ENCODE measurements at places on chromosomes 6 and 20.
A peak's percentile ranks its signal among the peaks of the same experiment; 100 is the strongest.

GRCh38 chr6:3455569-3456394 is 1.1 kb downstream of the SLC22A23 start:
- DNase-seq = peak; percentile 65

- no peak for DNase-seq
Measured at GRCh38 chr6:17536586-17536985, 63.5 kb upstream of the FAM8A1 start.

DNA sequence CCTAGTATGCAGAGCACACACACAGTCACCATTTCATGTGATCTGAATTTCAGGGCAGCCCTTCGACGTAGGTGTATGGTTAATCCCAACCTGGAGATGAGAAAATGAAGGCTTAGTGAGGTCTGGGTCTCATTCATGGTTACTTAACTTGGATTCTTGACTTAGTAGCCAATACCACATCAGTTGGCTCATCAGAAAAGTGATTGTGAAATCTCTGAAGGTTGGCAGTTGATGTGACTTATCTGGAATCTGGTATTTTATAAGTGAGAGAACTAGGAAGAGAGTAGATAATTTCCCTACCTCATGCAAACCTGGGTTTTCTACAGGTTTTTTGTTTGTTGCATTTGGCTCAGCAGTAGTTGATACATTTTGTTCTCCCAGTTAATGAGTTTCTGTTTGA is 123.7 kb downstream of the CCDC170 start:
- DNase-seq = no peak

DNA sequence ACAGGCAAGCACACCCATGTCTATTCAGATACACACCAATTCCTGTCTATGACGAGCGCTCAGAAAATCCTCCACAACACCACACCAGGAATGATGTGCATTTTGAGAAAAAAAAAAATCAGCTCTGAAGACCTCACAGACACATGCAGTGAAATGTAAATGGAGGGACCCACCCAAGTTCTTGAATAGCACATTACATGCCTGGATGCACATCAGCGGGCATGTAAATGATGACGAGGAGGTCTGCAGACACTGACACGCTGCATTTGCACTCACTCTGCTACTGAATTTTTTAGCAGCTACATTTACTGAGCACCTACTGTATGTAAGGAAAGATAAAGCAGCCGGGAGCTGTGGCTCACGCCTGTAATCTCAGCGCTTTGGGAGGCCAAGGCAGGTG is 14.7 kb downstream of the NRSN2 start:
- DNase-seq = no peak

DNA sequence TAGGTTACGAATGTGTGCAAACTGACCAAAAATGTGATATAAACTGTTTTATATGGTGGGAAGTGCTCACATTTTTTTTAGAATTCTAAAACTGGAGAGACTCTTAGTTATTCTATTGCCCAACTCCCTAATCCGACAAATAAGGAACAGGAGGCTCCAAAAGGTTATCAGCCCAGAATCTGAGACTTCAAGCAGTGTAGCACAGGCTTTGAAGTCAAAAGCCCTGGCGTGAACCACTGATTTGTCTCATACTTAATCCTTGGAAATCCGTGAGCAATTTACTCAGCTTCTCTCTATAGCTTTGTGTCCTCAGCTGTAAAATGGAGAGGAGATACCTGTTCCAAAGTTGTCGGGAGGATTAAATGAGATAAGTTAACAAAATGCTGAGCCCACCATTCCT is 368.8 kb upstream of the SASH1 start:
- DNase-seq = no peak

DNA sequence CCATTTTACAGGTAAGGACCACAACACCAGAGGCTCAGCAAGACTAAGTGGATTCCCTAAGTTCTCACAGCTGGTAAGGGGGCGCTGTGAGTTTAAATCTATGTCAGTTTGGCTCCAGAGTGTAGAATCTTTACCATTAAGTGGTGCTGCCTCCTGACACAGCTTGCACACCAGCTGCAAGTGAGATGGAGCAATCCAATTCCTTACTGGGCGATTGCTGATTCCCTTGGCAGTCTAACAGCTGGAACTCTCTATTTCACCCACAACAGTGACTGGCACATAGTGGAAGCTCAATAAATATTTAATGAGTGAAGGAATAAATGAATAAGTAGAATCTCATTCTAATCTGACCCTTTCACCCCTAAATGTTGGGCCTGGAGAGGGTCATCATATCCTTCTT is 176.7 kb downstream of the CLIC5 start:
- DNase-seq = no peak

DNA sequence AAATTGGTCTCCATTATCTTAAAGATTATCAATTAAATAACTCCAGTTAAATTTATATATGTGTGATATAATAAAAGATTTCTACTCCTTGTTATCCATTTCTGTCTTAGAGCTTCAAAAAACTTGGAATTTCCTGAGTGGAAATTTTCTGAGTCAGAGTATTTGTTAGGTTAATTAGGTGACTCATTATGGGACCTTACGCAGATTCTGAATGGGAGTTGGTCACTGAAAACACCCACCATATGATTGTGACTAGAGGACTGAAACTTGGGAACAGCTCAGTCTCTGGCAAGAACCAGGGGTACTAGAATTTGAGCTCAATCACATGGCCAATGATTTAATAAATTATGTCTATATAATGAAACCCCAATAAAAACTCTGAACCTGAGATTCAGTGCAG is 125.4 kb upstream of the HMGCLL1 start:
- DNase-seq = no peak

- peak; percentile 12 for DNase-seq
Measured at GRCh38 chr6:130020073-130020906, 1.9 kb downstream of the L3MBTL3 start.

DNA sequence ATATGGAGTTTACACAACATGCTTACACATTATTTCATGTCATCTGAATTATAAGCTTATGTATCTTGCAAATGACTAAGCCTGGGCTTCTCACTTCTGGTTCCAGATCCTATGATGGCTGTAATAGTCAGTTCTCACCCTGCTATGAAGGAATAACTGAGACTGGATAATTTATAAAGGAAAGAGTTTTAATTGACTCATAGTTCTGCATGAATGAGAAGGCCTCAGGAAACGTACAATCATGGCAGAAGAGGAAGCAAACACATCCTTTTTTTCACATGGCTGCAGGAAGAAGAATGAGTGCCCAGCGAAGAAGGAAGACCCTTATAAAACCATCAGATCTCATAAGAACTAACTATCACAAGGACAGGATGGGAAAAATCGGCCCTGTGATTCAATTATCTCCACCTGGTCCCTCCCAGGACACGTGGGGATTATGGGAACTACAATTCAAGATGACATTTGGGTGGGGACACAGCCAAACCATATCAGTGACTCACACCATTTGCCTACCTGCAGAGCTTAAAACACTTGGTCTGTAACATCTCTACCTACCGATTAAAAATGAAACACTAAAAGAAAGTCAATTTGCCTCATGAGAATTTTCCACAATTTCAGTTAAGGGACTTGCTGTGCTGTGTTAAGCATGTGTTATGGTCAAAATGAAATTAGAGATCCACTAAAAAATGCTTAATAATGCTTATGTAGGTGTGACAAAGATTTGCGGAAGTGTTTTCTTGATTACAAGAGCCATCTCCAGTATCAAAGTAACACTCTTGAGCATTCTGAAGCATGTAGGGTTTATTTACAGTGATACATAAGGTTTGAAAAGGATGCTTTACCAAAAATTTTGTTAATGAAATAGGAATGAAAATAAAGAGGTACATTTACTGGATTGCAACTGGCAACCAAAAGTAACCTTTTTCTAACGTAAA is 2.2 kb upstream of the RWDD1 start:
- no peak for DNase-seq

GRCh38 chr6:15761045-15761502 is 98.2 kb upstream of the DTNBP1 start:
- no peak for DNase-seq

DNA sequence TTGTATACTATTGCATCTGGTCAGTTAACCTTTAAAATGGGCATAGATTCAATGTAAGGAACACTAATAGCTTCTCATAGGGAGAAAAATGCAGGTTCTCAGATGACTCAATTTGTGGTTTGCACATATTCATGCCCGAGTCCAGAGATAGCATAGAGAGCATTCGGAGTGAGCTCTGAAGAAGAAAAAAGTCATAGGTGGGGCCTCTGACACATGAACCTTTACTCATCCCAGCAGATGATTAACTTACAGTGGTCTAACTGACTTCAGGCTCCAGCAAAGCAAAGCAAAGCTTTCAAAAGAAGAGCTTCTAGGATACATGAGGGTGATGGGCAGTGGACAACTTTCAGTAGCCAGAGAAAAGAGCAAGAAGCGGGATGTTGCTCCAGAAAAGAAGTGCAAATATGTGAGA is 55.3 kb upstream of the BTN3A2 start:
- no peak for DNase-seq

- DNase-seq = no peak
Measured at GRCh38 chr20:8940326-8940725, 128.6 kb upstream of the PLCB4 start.

- peak; percentile 3 for DNase-seq
Measured at GRCh38 chr6:92196325-92196724, 1223.0 kb downstream of the EPHA7 start.

DNA sequence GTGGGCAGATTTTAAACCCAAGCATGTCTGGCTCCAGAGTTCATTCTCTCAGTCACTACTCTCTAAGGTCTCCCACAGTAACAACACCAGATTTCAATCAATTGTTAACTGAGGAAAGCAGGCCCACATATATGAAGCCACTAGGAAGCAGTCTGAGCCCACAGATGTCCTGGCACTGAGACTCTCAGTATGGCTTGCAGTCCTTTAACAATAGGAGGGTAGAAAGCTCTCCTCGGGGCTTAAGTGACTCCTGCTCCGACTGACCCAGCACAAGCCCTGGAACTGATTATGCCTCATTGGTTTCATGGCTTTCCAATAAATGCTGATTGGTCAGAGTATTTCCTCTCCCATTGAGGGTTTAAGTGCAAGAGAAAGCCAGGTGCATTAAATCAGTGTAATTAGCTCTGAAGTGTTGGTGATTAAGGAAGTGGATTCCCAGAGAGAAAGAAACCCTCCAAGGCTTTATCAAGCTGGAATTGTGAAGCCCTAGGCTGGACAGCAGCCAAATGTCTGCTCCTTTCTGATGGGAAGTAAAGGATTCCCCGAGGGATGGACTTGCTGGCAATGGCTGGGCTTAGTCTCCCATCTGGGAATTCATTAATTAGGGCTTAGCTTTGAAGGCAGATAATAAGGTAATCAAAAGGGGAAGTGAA is 76.6 kb upstream of the PROKR2 start:
- no peak for DNase-seq

GRCh38 chr20:21301940-21302663 is 1.0 kb upstream of the XRN2 start:
- no peak for DNase-seq

GRCh38 chr6:163651915-163652668 is 237.6 kb downstream of the QKI start:
- no peak for DNase-seq

GRCh38 chr6:14108571-14109410 is 8.8 kb upstream of the CD83 start:
- DNase-seq = peak; percentile 69

GRCh38 chr6:44969446-44970185 is 358.5 kb upstream of the RUNX2 start:
- no peak for DNase-seq

- no peak for DNase-seq
Measured at GRCh38 chr6:157760589-157761330, 62.3 kb upstream of the SNX9 start.

All from globus pallidus (tissue), 1 donor.